ENCODE measurements at places on chromosomes 5 and 9. TPM values are rescaled to one million over a fixed set of nuclear protein-coding genes. Genes with fewer than 3 reads are reported as not detected.

OR1J1 gene
- not detected for total RNA-seq

- no peak for DNase-seq
These were observed 118.2 kb upstream of the MPDZ start for GRCh38 chr9:13397661-13398060.

GRCh38 chr9:103802068-103802467 is 292.0 kb upstream of the SMC2 start:
- no peak for DNase-seq

OR1J2 gene
- not detected for total RNA-seq

SLC4A9 gene
- not detected for total RNA-seq

PCDHGA2 gene
- total RNA-seq, result 3.2 TPM

DNA sequence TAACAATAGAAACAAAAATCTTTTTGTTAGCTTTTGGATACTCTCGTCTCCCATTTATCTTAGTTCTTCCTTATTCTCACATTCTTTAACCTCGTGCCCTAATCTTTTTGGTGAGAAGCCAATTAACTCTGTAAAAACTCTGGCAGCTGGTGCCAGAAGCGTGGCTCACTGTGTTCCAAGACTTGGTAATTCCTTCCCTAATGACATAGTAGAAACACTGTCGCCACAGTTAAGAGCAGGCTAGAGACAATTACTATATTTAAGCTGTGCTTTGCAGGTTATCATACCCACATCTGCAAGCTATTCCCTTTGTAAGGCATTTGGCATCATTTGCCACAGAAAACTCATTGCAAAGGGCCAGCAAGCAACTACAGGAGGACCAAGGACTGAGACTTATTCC is 160.9 kb upstream of the PIK3R1 start:
- no peak for DNase-seq

CDH9 gene
- total RNA-seq, result 0.35 TPM

DNA sequence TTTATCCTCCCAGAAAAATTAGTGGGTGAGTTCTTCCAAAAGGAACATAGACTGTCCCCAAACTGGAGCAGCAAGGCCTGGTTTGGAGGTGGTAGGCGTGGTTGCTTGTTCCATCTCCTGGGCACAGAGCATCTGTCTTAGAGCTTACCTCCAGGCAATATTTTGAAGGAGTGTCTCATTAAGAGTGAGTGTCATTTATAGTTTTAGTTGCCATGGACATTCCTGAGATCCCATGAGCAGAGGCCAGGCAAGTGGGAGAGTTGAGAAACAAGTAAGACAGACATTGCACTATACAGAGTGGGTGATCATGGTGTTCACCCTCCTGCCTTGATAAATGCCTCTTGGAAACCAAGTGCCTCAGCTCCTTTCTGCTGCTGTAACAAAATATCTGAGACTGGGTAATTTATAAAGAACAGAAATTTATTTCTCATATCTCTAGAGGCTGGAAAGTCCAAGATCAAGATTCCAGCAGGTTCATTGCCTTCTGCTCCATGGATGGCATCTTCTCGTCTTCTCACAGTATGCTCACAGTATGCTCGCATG is 68.5 kb downstream of the KIAA1958 start:
- DNase-seq, result no peak

GRCh38 chr9:104568868-104569267 is at the start of gene OR13C8:
TSS of gene OR13C8 (plus strand) at chr9:104569168. CDS start at chr9:104569168, 0 bp downstream.
- DNase-seq, result no peak

RUSC2 gene
- total RNA-seq, result 10.5 TPM

DNA sequence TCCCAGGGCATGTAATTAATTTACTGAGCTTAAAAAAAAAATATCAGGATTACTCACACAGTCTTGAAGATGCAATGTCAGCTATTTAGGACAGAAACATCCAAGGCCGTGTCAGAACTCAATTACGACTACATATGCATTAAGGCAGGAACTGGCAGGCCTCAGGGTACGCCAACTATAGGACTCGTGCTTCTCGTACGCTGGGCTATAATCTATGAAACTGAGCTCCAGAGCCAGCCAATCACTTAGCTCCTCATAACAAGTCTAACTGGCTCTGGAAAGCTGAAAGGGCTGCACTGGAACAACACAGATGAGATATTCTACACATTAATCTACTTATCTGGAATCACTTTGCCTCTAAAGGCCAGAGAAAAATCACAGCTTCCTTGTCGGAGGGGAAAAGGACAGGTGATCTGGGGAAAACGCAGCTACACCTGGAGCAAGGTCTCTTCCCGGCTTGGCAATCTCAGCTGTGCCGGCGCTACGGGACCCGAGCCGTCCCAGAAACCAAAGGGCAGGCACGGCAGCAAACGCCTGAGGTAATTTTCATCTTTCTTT is 212.0 kb downstream of the DEPDC1B start:
- DNase-seq, result no peak

DNA sequence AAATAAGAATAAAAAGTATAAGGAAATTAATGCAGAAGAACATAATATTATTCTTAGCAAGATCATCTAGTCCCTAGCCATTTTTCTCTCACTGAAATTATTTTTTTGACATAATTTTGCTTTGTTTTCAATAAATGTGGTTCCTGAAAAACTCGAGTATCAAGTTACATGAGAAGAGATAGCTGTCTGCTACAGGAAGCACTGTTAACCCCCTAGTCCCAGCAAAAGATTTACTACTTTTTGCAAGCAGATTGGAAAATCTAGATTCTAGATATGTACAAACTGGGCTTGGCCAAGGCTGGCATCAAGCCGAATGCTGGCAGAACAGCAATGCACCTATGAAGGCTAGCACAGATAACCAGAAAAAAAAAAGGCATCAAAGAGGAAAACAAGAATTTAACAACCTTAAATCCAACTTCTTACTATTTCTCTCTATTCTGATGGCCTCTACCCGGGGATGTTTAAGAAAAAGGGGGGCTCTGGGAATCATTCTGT is 21.9 kb upstream of the ISCA1 start:
- no peak for DNase-seq

- no peak for DNase-seq
These were observed 127.8 kb downstream of the FOCAD start for GRCh38 chr9:20811872-20812271.

PCA3 gene
- not detected for total RNA-seq

HDAC3 gene
- 68.0 TPM for total RNA-seq

- no peak for DNase-seq
These were observed 28.8 kb downstream of the LPCAT1 start for GRCh38 chr5:1494780-1495524.

GRCh38 chr5:64585646-64586045 is 79.8 kb downstream of the RGS7BP start:
- no peak for DNase-seq

- no peak for DNase-seq
These were observed 486.6 kb downstream of the BRINP1 start for GRCh38 chr9:118882684-118883083.

GRCh38 chr5:153896117-153896516 is 142.6 kb downstream of the FAM114A2 start:
- no peak for DNase-seq

DNA sequence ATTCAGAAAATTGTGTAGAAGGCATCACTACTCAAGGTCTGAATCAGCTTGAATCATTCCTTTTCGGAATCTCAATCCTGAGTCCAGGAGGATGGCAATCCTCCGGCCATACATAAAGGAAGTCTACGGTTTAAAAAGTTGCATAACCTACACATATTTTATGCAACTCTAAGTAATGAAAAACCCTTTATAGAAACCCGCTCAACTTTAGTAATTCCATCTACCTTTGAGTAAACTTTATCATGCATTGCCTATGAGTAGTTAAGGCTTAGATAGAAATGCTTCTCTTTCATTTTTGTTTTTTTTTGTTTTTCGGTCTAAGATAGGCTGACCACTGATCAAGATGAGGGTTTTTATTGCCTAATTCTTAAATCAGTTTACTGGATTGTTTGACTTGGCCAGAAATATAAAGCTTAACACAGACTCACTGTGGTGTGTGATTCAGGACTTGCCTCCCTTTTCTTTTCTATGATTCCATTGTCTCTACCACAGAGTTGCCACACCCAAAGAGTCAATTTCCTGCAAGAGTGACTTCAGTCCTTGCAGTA is 85.0 kb downstream of the LURAP1L start:
- no peak for DNase-seq

GRCh38 chr5:37807015-37807414 is 32.8 kb downstream of the GDNF start:
- DNase-seq, result no peak

KLHL9 gene
- 32.5 TPM for total RNA-seq

- no peak for DNase-seq
These were observed 93.5 kb downstream of the PHF2 start for GRCh38 chr9:93669958-93670207.

GRCh38 chr5:131019111-131019510 is 145.9 kb downstream of the HINT1 start:
- no peak for DNase-seq

DNA sequence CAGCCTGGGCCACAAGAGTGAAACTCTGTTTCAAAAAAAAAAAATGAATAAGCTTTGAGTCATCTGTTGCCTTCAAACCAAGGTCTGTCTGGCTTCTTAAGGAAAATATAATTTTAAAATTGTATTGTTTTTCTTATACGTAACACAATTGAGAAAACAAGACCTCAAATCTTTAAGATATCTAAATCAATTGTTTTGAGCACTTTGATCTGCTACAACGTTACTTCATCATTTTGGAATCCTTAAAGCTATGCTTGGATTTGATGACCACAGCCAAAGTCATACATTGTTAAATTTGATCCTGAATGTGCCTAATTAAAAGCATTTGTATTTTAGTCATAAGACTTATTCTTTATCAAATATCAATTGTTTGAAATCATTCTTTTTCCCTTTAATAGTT is 37.7 kb upstream of the VCAN start:
- DNase-seq, result no peak

GRCh38 chr5:133891390-133891789 is 77.0 kb downstream of the C5orf15 start:
- DNase-seq, result no peak

- no peak for DNase-seq
These were observed 75.2 kb downstream of the ESM1 start for GRCh38 chr5:54909911-54910870.

GGTA1 gene
- 0.77 TPM for total RNA-seq

DNA sequence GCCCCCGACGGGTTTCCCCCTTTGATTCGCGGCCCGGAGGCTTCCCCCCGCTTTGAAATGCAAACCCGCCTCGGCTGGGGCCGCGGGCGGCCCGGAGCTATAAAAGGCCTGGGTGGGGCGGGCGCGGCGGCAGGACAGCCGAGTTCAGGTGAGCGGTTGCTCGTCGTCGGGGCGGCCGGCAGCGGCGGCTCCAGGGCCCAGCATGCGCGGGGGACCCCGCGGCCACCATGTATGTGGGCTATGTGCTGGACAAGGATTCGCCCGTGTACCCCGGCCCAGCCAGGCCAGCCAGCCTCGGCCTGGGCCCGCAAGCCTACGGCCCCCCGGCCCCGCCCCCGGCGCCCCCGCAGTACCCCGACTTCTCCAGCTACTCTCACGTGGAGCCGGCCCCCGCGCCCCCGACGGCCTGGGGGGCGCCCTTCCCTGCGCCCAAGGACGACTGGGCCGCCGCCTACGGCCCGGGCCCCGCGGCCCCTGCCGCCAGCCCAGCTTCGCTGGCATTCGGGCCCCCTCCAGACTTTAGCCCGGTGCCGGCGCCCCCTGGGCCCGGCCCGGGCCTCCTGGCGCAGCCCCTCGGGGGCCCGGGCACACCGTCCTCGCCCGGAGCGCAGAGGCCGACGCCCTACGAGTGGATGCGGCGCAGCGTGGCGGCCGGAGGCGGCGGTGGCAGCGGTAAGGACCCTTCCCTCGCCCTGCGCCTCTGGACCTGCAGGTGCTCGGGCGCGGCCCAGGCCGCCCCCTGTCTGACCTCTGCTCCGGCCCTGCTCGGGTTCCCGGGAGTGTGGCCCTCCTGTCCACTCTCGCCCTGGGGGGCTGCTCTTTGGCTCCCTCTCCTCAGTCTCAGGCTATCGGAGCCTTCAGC is at the start of gene CDX1:
Gene CDX1 (plus strand): TSS at position 129 of the 862 bp plus-strand sequence. CDS start 99 bp downstream, at position 228.
- DNase-seq, result no peak

ATOX1 gene
- 2.6 TPM for total RNA-seq

SPINK4 gene
- not detected for total RNA-seq

Data from uterus (tissue), 4 donors.